Stomach (tissue), 19 donors: ENCODE measurements at places on chromosomes 6 and 20.

- DNase-seq = no peak
Measured at GRCh38 chr6:117668736-117669135, 6.5 kb upstream of the NUS1 start.

DNA sequence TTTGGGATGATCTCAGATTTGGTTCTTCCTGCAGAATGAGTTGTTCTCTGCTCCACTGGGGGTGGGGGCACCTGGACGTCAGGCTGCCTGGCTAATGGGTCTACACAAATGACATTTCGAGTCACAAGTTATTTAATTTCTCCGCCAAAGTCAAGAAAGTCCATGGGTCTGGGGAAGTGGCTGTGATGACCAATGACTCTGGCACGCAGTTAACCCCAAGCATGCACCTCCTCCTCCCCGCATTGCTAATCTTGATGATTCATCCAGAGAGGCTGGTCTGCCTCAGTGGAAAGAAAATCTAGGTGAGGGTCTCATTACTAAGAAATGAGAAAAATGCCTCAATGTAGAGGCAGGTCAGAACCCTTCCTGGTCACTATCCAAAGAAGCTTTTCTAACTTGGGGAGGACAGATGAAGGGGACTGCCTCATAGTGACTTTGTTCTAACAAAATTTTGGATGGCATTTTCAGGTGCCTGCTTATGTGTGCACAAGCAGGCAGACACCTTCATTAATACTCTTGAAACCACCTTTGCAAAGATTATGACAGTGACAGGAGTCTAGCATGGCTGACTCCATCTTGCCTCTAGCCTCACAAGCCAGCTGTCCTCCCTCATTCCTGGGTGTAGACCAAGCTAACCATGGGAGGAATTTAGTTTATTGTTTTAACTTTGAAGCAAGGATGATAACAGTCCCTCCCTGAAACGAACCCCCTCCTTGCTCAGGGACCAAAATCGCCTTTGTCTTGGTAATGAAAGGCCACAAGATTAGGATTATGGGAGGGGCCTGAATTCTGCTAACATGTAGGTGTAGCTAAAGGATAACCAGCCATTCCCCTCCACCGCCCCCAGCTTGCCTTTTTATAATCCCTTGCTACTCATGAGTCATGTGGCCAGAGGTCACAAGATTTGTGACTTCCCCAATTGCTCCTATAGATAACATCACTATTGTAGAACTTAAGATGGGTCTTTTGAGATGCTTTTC lies 98.6 kb upstream of the MRPS10 start:
- DNase-seq = no peak

- peak; percentile 81 for DNase-seq
Measured at GRCh38 chr6:21885532-21886114, 292.1 kb downstream of the SOX4 start.

DNA sequence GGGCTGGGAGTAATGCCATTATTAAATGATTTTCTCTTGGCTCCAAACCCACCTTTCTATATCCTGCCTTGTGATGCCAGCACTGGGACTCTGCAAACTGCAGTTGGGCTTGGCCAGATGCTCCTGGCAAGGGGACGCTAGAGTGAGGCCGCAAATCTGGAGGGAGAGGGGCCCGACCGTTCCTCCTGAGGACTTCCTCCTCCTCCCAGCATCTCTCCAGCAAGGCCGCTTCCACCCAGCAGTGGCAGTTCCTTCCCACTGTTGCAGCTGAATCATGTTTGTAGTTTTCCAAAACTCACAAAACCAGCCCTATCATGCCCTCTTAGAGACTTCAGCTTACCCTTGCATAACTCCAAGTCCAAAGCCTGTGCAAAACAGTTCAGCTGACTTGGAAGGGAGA lies 244.4 kb downstream of the FOXA2 start:
- no peak for DNase-seq

- DNase-seq = no peak
Measured at GRCh38 chr20:52372169-52372568, 180.6 kb upstream of the ZFP64 start.

GRCh38 chr6:33105916-33106871 lies 30.4 kb downstream of the HLA-DPB1 start:
- DNase-seq = no peak

DNA sequence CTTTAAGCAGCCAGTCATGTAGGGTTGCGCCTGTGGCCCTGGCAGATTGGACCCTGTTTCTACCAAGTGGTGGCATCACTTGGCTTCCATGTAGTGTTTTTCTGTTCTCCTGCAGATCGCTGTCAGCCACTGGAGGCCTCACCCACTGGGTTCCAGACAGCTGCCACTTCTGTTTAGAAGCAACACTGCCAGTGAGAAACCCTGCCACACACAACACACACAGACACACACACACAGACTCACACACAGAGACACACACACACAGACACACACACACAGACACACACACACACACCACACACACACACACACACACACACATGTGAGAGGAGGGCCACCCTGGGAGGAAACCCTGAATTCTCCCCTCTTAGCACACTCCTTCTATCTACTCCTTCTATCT lies 51.8 kb downstream of the UTRN start:
- no peak for DNase-seq

- peak; percentile 33 for DNase-seq
Measured at GRCh38 chr6:38570750-38571149, 69.0 kb downstream of the BTBD9 start.

DNA sequence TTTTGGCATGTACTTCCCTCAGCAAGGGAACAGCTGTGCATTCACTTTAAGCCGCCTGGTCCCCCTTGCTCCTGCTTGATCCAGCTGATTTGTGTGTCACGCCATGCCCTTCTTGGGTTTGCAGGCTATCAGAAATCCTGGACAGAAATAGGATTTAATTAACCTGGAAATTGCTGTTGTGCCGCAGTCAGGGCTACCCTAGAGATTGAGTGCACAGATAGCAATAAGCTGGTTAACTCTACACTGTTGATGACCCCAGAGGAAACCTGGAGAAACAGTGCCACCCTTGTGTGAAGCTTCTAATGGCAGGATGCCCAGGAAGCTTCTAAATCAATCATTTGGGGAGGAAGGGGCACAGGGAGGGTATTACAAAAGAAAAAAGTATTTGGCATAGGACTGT lies 199.0 kb downstream of the JARID2 start:
- DNase-seq = peak; percentile 72
